Stimulated activated CD8-positive, alpha-beta memory T cell treated with anti-CD3 and anti-CD28 coated beads, Interleukin-7, amount 100 ng/mL, for 1 hour (primary cell): ENCODE measurements at places on chromosomes 4 and X.

DNA sequence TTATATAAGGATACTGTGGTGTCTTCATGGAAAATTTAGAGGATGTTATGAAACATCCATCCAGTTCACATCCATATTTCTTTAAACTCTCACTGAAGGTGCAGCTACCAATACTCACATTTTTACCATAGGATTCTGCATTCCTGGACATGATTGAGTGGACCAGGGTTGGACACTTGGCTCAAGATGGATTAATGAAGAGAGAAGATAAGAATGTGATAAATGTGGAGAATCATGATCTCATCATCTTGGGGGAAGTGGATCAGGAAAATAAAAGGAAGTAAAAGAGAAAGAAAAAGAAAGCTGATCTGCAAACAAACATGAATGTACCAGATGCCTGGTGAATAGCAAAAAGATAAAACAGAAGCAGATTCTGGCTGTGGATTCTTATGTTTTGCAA is 175.4 kb downstream of the NPFFR2 start:
- no peak for DNase-seq

DNA sequence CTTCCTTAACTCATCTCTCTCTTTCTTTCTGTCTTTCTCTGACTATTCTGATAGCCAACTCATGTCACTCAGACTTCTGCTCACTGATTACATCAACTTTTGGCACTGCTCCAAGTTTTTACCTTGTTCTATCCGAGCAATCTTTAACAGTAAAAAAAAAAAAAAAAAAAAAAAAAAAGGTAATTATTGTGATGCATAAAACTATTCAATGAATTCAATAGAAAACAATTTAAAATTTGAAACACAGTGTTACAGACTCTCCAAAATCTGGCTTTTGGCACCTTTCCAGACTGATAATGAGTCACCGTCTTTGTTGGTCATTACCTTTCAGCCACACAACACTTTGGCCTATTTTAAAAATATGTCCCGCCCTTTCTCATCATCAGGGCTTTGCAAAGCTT is 229.5 kb downstream of the GALNTL6 start:
- no peak for DNase-seq

DNA sequence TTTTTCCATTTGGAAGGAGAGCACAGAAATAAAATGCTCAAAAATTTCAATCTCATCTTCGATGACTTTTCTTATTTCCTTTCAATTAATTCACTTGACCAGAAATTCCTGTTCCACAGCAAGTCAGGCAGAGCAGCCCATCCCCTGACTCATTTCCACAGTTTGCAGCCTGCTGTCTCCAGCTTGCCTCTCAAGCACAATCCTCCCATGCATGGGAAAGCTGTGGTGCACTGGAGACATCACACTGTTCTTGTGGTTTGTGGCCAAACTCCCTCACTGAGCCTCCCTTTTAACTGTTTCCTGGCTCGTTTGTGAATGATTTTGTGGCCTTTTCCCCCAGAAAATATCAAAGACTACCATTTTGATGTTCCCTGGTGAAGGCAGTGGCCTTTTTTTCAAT is 114.0 kb upstream of the ENPEP start:
- no peak for DNase-seq

GRCh38 chr4:159296061-159296460 is 193.2 kb downstream of the RAPGEF2 start:
- no peak for DNase-seq

DNA sequence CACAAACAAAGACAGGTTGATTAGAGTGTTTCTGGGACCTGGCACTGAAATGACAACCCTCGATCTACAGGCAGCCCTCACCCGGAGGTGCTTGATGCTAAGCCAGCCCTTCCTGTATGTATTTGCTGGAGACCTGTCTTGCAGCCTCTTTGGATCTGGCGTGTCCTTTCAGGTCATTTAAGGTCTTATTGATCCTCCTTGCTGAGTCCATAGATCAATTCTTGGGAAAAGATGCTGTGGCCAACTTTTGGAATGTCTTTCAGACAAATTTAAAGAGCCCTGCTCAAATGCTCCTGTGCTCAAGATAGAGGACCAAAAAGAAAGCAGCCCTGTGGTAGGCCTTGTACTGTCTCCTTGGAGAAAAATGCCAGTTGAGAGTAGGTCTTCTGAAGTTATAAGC is 6.8 kb upstream of the SETD7 start:
- no peak for DNase-seq

- DNase-seq = no peak
Observed at GRCh38 chr4:1550122-1551070, 133.7 kb downstream of the FAM53A start.

DNA sequence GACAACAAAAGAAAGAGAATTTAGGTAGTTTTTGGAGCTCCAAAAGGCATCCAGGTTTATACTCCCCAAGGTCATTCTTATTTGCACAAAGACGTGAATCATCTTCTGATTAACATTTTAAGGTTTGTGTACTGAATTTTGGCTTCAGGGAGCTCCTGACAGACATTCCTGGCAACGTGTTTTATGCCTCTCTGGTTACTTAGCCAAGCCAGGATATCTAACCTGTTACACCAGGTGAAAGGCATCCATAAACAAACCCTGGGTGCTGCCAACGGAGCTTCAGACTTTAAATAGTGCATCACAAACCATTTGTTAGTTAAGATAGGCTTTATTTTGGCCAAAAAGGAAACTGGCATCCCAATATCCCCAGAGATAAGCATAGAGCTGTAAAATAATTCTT is 997.3 kb downstream of the ARAP2 start:
- no peak for DNase-seq

DNA sequence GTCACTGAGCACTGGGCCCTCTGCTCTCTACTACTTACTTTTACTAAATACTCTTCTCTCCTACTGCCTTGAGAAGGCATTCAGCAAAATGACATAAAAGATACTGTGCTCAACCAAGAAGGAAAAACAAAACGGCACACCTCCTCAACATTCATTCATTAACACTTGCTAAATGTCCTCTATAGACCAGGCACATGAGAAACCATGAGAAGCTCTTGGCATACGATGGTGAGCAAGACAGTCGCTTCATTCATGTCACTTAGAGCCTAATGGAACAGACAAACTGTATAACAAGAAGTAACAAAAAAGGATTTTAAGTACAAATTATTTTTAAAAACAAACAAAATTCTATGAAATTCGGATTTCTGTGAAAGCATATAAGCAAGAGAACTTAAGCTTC is 38.7 kb downstream of the COL25A1 start:
- no peak for DNase-seq

DNA sequence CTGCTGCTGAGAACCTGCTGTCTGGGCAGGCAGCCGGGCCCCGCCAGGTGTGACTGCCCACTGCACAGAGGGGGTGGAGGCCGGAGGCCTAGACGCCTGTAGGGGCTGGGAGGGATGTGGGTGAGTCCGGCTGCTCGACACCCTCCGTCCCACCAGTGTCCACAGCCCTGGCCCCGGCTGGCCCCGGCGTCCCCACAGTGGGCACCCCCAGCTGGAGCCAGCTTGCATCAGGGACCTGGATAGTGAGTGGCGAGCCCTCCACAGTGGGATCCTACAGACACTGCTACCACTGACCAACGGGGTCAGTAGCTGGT is 34.7 kb upstream of the SPON2 start:
- DNase-seq = no peak

GRCh38 chr4:167955006-167955405 is 137.3 kb upstream of the ANXA10 start:
- no peak for DNase-seq

- no peak for DNase-seq
Observed at GRCh38 chr4:141727420-141727819, 91.0 kb downstream of the IL15 start.

- no peak for DNase-seq
Observed at GRCh38 chr4:88177983-88178625, 19.7 kb upstream of the ABCG2 start.

GRCh38 chr4:102761906-102762305 is 1.1 kb upstream of the MANBA start:
- DNase-seq = no peak

DNA sequence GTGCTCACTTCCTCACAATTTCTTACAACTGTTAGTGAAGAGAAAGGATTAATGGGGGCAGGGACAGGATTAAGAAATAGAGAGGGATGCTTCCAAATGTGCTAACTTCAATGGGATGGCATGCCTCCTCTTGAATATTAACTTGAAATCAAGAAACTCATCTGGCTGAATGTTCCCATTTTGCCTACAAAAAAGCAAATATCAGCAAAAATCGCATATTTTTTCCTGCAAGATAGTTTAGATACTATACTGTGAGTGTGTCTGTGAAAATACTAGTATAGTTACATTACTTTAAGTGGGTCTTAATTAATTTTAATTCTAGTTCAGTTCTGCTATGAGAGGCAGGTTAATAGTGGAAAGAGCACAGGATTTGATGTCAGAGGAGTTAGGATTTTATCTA is 4.9 kb downstream of the PAICS start:
- no peak for DNase-seq

- DNase-seq = no peak
Observed at GRCh38 chrX:146934256-146934655, 119.7 kb upstream of the CXorf51A start.

DNA sequence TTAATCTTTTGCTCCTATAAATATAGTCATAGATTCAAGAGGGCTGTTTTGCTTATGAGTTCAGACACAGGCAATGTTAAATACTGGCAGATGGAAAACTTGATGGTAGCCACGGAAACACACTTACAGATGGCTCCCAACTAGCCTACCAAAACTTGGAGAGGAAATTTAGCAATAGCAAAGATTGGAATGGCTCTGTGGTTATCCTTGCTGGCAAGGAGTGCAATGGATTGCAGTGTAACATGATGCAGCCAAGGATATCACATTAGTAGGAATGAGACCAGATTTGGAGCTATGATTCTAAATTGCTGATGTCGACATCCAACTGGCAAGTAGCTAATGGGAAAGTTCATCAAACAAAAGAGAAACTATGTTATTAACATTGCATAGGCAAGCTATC is 791.0 kb upstream of the DIAPH2 start:
- DNase-seq = no peak

GRCh38 chr4:7392438-7393421 is 42.0 kb downstream of the PSAPL1 start:
- DNase-seq = no peak

GRCh38 chrX:10648614-10649013 is 28.2 kb upstream of the MID1 start:
- DNase-seq = no peak

DNA sequence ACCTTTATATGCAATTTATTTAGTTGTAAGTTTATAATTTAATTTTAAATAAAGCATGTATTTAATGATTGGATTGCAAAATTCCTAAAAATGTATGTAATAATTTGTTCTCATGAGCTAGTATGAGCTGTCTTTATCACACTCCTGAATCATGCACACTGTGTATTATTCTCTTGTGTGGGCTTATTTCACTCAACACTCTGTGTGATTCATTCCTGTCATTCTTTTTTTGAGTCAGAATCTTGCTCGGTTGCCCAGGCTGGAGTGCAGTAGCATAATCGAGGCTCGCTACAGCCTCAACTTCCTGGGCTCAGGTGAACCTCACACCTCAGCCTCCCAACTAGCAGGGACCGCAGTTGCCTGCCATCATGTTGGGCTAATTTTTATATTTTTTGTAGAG is 123.1 kb upstream of the SLC34A2 start:
- no peak for DNase-seq

DNA sequence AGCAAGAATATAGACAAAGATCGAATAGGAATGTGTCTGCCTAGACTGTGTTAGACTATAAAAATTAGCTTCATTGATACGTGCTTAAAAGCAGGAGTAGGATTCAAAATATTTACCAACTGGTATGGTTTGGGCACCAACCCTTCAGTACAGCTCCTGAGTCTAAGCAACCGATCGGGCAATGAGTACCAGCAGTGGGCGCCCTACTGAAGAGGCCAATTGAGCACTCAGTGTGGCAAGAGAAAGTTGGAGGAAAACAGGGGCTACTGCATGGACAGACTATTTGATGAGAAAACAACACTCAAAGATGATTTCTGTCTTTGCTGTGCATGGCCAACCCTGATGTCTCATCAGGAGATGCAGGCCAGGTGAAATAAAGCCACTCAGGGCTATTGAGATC is 176.0 kb upstream of the NWD2 start:
- no peak for DNase-seq

GRCh38 chr4:156915221-156915620 is 56.4 kb downstream of the PDGFC start:
- DNase-seq = no peak
